Activated CD4-positive, alpha-beta T cell treated with anti-CD3 and anti-CD28 coated beads, Interleukin-2, amount 50 U/mL, for 16 hours (primary cell): ENCODE measurements at places on chromosomes 5 and 9.
A peak's percentile ranks its signal among the peaks of the same experiment; 100 is the strongest.

GRCh38 chr5:151126199-151126645 lies 31.4 kb downstream of the ANXA6 start:
- DNase-seq: peak; percentile 75

DNA sequence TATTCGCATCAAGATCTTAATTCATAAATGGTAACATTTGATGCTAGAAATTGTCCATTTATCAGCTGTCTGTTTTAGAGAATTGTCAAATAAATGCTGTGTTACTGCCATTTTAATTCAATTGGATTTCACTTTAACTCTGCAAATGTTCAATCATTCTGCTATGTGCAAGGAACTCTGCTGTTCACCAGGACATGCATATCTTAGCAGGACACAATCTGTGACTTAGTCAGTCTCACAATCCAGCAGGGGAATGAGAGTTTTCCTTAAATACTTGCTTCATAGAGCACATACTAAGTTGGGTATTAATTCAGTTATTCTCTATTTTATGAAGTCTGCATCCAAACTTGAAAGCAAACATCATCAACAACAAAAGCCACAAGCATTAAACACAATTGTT lies 488.7 kb upstream of the MEF2C start:
- no peak for DNase-seq

- no peak for DNase-seq
These were observed 14.3 kb downstream of the GEMIN5 start for GRCh38 chr5:154923441-154924430.

- DNase-seq: no peak
These were observed 2.5 kb downstream of the OR13F1 start for GRCh38 chr9:104506565-104506964.

DNA sequence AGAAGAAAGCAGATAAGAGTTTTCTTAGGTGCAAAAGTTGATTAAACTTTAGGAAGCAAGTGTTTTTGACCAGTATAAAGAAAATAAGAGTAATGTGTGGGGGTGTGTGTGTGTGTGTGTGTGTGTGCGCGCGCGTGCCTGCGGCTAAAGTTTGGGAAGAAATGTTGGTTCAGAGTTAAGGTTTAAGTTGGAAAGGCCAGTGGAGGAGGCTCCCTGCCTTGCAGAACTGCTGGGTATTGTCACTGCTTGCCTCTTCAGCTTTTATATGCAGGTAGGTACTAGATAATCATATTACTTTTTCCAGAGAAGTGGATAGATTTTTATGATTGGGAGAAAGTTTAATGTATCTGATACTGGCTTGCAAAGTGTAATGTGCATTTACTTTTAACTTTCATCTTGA lies 2.0 kb downstream of the PIK3R1 start:
- no peak for DNase-seq

DNA sequence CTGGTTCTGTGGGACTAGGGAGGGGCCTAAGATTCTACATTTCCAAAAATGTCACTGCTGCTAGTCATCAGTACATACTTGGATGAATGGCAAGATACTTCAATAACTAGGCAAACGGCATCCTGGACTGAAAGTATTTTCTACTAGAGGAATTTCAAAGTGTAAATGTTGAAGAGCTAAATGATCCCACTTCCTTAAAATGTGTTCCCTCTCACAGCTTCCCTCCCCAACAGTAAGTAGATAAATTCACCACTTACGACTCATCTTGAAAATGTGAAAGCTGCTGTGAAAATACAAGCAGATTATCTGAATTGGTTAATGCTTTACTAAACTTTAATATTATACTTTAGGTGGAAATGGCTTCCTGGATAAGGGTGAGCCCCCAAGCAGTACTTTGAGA lies 1571.5 kb upstream of the WWC1 start:
- no peak for DNase-seq

- DNase-seq: no peak
These were observed 60.7 kb downstream of the SV2C start for GRCh38 chr5:76143884-76144283.

- no peak for DNase-seq
These were observed 76.0 kb upstream of the TBCA start for GRCh38 chr5:77852068-77852513.

DNA sequence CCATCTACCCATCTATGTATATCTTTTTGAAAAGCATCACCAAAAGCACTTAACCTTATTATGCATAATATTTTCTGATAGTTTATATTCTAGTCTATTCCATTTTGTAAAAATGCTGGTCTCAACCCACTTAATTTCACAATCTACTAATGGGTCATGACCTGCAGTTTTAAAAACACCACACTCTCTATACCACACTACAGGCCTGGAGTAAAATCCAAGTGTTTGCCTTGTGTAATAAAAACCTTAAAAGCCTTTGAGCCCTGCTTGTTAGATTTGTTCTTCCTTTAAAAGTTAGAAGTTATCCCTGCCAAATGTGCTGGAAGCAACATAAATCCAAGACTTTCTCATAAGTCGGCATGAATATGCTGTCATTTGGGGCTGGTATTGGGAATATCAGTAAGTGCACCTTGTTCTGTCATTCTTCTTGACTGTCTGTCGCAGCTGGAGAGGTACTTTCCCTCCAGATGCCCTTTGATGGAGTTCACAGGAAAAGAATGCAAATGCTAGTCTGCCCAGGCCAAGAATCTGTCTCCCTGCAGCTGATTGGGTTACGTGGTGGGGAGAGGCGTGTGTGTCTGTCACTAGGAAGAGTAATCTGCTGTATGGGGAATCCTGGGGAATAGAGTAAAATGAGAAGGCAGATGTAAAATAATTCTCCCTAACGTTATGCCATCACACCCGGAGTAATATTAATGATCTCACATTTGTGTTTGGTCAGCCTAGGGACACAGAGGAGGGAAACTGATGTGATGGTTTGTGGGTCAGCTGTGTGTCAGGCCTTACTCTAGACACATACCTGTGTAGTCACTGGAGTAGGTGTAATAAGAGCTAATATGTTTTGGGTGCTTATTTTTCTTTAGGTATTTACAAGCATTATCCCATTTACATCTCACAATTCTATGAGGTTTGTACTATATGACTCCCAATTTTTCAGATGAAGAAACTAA lies 79.4 kb downstream of the ZNF366 start:
- no peak for DNase-seq

GRCh38 chr5:153752890-153753289 lies 262.4 kb downstream of the GRIA1 start:
- DNase-seq: no peak

GRCh38 chr9:69120380-69121154 lies 53.5 kb upstream of the TJP2 start:
- no peak for DNase-seq

DNA sequence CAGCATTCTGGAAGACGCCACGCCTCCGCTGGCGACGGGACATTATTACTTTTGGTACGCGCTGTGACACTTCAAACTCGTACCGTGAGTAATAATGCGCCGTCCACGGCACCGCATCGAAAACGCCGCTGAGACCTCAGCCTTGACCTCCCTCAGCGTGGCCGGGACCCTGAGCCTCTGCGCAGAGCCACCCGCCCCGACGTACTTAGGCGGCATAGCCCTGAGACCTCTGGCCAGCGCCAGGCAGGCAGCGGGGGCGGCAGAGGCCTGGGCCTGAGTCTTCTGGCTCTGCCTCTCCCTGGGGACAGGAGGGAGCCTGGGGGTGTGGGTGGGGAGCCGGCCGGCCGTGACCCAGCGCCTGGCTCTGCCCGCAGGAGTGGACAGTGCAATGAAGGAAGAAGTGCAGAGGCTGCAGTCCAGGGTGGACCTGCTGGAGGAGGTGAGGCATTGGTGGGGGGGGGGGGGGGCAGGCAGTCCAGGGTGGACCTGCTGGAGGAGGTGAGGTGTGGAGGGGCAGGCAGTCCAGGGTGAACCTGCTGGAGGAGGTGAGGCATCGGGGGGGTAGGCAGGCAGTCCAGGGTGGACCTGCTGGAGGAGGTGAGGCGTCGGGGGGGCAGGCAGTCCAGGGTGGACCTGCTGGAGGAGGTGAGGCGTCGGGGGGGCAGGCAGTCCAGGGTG lies 8.0 kb downstream of the EGFL7 start:
- DNase-seq: no peak

DNA sequence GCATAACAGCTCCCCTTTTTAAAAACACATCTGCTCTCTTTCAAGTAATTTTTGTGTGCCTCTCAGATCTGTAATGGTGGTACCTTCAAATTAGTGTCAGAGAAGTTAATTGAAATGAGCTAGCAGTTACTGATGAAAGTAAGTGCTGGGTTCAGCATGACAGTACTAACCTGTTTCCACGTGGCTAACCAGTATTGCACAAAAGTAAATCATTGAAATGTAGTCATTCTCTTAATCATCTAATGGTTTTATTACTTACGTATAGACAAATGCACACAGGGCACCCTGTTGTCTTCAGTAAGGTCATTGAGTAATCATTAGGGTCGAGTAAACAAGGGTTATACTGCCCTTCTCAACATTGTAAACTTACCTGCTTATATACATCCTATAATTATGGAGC lies 157.8 kb upstream of the PRR16 start:
- no peak for DNase-seq

DNA sequence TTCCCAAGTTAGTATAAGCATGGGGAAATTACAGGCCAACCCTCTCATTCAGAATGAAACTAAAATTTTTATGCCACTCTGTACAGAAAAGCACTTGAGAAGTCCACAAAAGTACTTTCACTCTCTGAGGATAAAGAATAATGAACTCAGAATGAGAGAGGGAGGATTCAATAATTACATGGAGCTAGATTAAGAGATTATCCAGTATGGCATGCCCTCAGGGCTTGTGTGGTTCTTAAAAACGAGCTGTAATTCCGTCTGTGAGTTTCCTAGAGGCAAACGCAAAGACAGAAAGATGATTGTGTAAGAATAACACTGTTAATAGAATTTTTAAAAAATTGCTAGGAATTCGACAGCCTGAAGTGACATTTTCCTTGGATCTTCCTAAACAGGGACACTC lies 126.8 kb upstream of the PTCH1 start:
- no peak for DNase-seq

GRCh38 chr5:116865651-116866050 lies 291.0 kb upstream of the SEMA6A start:
- no peak for DNase-seq

- DNase-seq: peak; percentile 52
These were observed 27.6 kb upstream of the SMIM23 start for GRCh38 chr5:171757853-171758535.

DNA sequence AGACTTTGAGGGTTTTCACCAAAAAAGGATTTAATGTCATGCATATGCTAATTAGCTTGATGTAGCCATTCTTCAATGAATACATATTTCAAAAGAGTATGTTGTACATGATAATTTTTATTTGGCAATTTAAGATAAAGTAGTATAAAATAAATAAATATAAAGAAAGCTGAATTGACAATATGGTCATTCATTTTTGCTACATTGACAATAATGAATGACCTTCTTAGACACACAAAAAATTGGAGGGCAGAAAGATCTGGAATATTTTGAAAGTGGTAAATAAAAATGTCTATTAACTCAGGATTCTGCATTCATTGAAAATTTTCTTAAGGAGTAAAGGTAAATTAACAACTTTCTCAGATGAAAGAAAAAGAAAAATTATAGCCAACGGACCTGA lies 324.8 kb upstream of the FTMT start:
- DNase-seq: no peak

DNA sequence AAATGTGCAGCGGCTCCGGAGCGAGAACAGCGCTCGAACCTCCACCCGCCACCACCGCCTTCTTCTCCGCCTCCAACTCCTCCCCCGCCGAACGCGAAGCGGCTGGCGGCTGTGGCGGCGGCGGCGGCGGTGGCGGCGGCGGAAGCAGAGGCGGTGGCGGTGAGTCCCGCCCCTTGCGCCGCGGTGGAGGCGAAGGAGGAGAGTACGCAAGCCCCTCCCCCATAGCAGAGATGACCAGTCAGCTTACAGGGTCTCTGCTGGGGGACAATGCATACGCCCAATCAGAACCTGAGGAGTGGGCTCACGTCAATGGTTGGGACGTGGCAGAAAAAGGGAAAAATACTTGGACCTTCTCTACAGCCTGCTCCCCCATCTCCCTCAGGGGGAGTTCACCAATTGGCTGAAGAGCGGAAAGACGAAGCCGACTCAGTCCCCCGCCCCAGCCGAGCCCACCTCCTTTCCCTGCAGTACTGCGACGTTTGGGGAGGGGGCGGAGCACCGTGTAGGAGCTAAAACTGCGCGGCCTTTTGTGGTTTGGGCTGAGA lies at the start of gene PJA2:
PJA2 (minus strand) TSS at position 131 of the 545 bp plus-strand sequence. CDS start 26,541 bp downstream, outside the sequence.
- peak; percentile 98 for DNase-seq

DNA sequence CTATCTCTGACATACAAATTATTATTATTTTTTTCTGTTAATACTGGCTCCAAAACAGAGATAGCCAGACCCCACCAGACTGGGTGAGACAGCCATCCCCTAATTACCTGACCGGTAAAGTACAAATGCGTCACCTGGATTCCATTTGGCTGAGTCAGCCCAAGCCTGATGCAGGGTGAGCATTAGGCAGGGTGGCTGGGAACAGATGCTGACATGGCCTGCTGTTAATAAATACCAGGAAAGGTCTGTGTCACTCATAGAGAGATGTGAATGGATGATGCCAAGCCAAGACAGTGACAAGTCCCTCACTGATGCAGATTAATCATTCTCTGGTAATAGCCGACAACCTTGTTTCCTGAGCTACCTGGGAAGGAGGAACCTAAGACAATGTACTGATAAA lies 183.5 kb downstream of the TRIM32 start:
- DNase-seq: no peak

- DNase-seq: no peak
These were observed 287.5 kb upstream of the IRX1 start for GRCh38 chr5:3307982-3308621.

DNA sequence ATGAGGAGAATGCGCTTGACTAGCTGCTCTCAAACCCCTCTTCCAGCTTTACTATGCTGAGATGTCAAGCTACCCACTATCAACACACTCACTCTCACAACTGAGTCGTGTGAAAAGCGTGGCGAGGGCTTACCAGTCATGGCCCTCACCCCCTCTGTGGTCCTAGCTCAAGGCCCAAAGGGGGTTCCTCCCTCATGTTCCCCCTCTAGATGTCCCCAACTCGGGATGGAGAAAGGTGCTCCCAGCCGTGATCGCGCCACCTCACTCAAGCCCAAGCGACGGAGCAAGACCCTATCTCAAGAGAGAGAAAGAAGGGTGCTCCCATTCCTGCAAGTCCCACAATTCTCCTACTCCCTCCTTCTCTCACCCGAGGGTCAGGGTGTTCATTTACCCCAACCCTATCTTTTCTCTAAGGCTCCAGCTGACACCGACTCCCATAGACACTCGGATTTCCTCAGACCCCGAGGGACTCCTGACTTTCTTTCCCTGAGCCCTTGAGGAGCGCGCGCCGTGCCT lies 559 bp downstream of the SLC38A9 start:
- DNase-seq: no peak

- DNase-seq: no peak
These were observed 86.3 kb upstream of the C9orf72 start for GRCh38 chr9:27659571-27659970.

GRCh38 chr5:1050423-1051365 lies 42.1 kb downstream of the NKD2 start:
- DNase-seq: no peak
